ENCODE measurements at places on chromosomes 6 and 20. TPM values are rescaled to one million over a fixed set of nuclear protein-coding genes. Genes with fewer than 3 reads are reported as not detected.

ASIP gene
- total RNA-seq: not detected

C6orf118 gene
- not detected for total RNA-seq

ANKEF1 gene
- 7.3 TPM for total RNA-seq

CLPSL1 gene
- total RNA-seq: not detected

FUT9 gene
- total RNA-seq: not detected

CST2 gene
- not detected for total RNA-seq

GRM1 gene
- total RNA-seq: not detected

NEDD9 gene
- total RNA-seq: 84.5 TPM

HS3ST5 gene
- not detected for total RNA-seq

EPHA7 gene
- not detected for total RNA-seq

GMNN gene
- 93.6 TPM for total RNA-seq

SAMD3 gene
- 14.3 TPM for total RNA-seq

HMGCLL1 gene
- not detected for total RNA-seq

LHFPL5 gene
- total RNA-seq: not detected

GTF2H4 gene
- 34.9 TPM for total RNA-seq

ZC2HC1B gene
- total RNA-seq: not detected

CFAP61 gene
- total RNA-seq: not detected

CLVS2 gene
- total RNA-seq: not detected

ANKRD66 gene
- total RNA-seq: not detected

AGER gene
- total RNA-seq: 20.7 TPM

SYNCRIP gene
- 146 TPM for total RNA-seq

PRKN gene
- not detected for total RNA-seq

CRISP3 gene
- not detected for total RNA-seq

RAD21L1 gene
- total RNA-seq: 0.67 TPM

C20orf204 gene
- total RNA-seq: 19.0 TPM

FOXS1 gene
- total RNA-seq: not detected

TPBG gene
- total RNA-seq: not detected

EPPIN gene
- not detected for total RNA-seq

ELOVL2 gene
- total RNA-seq: not detected

CLIC5 gene
- total RNA-seq: 7.3 TPM

MOCS3 gene
- 4.6 TPM for total RNA-seq

FERMT1 gene
- 0.06 TPM for total RNA-seq

SLC4A11 gene
- 6.0 TPM for total RNA-seq

PBOV1 gene
- not detected for total RNA-seq

PRRT1 gene
- 0.23 TPM for total RNA-seq

RSPO4 gene
- total RNA-seq: not detected

BMP7 gene
- total RNA-seq: not detected

NCOA3 gene
- total RNA-seq: 74.9 TPM
